ENCODE measurements at places on chromosomes 3 and 15.

- DNase-seq: no peak
Observed at GRCh38 chr3:195032106-195032759, 238.7 kb downstream of the XXYLT1 start.

DNA sequence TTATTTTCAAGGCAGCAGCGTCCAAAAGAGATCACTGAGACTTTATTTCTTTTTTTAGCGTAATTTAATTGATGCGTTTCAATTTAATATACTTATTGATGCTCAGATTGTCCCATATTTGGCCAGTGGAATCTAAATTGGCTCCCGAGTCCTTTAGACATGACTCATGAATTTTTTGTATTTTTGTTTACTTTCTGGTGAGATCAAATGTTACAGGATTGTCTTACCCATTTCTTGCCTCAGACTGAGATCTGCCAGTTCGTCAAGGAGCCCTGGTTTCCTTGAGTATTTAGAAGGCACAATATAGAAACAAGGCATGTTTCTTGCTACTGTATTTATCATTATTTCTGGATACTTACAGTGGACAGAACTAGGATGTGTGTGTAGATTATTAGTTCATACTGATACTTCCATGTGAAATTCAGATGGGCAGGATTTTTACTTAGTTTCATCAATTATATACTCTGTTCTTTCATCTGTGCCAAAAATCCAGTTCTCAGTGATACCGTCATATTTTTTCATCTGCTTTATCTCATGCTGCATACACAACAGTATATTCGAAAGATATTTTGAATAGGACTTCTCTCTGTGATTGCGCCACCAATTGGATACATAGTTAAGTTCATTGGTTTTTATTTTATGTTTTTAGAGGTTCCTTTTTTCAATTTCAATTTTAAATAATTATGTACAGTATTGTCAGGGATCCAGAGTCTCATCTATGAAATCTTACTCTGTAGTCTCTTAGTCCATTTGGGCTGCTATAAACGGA, 436.9 kb upstream of the C2CD4B start:
- DNase-seq: no peak

GRCh38 chr3:197482001-197482400, 73.8 kb downstream of the BDH1 start:
- peak; percentile 46 for DNase-seq

DNA sequence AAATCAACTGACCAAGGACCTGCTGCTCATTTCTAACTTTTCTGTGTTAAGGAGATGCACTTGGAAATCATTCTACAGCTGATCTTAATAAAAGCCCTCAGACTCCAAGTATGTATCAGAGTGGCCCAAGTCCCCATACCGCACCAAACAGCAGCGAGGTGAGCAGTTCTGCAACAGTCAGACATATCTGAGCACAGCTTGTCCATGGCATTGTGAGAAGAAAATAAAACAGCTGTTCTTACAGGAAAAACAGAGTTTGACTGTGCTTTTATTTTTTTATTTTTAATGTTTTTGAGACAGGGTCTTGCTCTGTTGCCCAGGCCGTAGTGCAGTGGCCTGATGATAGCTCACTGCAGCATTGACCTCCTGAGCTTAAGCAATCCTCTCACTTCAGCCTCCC, 131.8 kb downstream of the ADAMTS9 start:
- DNase-seq: no peak

DNA sequence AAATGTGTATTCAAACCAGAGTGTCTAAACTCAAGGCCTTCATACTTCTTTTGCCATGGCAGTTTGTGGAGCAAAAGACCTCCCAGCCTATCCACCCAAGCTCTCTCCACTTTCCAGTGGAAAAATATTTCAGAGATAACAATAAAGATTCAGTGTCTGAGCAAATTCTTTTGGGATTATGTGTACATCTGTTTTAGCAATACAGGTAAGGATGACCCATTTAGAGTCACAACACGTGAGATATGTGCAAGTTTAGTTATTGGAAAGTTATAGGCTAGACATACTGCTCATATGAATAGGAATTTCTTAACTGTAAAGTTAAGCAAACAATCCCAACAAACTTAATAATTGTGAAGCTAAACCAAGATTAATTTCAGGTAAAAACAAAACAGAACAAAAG, 174.5 kb upstream of the LRIG1 start:
- DNase-seq: no peak

GRCh38 chr3:177468331-177468730, 271.0 kb upstream of the TBL1XR1 start:
- no peak for DNase-seq

- DNase-seq: peak; percentile 80
Observed at GRCh38 chr3:137105277-137105977, 147.6 kb downstream of the IL20RB start.

DNA sequence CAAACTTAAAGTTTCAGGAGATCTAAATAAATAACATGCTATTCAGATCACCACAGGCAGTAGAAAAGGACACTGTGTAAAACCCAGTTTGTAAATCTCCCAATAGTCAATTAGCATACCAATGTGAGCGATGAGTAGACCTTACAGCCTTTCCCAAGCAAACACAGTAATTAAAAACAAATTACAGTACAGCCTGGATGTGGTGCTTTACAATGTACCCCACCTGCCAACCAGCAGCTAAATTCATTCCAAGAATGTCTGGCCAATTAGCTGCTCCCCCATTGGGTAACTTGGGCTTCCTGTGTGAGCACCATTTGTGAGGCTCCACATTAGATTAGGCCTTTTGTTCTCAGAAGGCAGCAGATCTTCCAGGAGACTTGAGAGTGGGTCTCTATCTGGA, 635.0 kb downstream of the TBL1XR1 start:
- peak; percentile 42 for DNase-seq

- no peak for DNase-seq
Observed at GRCh38 chr3:15936312-15936711, 138.5 kb upstream of the ANKRD28 start.

DNA sequence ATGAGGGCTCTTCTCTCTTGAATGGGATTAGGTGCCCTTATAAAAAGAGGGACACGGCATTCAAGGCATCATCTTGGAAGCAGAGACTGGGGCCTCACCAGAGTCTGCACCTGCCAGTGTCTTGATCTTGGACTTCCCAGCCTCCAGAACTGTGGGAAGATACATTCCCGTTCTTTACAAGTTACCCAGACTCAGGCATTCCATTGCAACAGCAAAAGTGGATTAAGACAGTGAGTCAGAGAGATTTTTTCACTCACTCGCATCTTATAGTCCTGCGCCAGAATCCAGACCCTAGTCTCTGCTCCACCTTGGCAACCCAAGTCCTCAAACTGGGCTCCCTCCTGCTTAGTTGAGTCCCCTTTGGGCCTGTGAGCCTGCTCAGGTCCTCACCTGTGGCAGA, 2.7 kb downstream of the LCTL start:
- no peak for DNase-seq

DNA sequence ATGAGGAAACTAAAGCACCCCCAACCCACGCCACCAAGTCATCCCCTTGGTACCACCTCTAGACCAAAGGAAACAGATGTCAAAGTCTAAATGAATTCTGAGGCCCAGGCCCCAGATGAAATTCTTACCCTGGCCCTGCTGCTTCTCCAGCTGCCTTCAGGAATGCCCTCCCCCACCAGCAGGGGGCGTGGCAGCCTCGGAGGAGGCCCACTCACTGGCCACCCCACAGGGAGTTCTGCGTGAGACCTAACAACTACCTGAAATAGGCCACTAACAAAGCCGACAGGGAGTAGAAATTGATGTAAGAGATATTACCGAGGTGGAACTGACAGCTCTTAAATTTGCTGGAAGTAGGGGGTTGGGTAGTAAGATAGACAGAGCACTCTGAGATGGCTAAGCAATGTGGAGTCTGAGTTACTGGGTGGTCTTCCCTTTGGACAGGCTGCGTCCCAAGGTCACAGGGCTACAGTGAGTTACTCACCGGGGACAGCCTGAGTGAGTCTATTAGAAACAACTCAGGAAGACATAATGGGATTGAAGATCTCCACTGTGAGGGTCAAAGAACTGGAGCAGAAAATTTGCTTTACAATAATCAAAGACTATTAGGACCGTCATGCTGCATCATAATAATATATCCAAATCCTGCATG, 240.7 kb downstream of the SHOX2 start:
- peak; percentile 25 for DNase-seq

GRCh38 chr3:94869059-94869547, 806.2 kb downstream of the NSUN3 start:
- no peak for DNase-seq

GRCh38 chr15:90956274-90957030, 1.8 kb downstream of the RCCD1 start:
- DNase-seq: peak; percentile 79

DNA sequence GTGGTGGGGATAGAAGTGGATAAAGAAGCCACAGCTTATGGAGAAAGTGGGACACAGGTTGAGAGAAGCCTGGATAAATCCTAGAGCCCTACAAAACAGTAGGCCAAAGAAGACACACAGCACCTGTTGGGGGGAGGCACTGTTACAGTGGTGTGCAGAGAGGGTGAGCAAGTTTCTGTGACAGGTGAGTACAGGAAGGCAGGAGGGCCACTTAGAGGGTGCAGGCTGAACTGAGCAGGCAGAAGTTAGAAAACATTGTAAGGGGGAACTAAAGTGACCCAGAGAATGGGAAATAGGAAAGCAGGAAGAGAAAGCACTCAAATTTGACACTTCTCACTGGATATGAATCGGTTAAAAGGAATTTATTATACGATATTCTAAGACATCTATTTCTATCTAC, 146.1 kb upstream of the TMCO5A start:
- no peak for DNase-seq

DNA sequence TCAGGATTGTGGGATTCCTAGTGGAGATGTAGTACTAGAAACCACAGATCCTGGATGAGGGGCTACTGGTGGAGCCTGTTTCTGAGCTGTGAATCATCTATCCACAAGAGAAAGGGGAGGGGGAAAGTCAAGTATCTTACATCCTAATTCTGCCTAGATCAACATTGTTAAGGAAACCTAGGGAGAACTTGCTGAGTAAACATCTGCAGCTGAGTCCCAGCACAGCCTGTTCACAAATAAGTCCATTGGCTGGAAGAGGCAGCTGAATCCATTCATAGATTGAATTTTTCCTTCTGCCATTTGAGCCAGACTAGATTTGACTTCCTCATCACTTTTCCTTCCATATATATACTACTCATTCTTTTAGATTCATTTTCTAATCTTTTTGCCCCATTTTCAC, 460.5 kb downstream of the TUSC7 start:
- DNase-seq: no peak

GRCh38 chr15:32781781-32782180, 64.0 kb downstream of the GREM1 start:
- DNase-seq: peak; percentile 15

- no peak for DNase-seq
Observed at GRCh38 chr3:63331520-63331919, 53.4 kb downstream of the SYNPR start.

- no peak for DNase-seq
Observed at GRCh38 chr15:40334941-40335795, 5.6 kb downstream of the CCDC9B start.

GRCh38 chr15:91873138-91873536, 19.6 kb downstream of the SLCO3A1 start:
- no peak for DNase-seq

GRCh38 chr3:130527426-130527825, 10.4 kb downstream of the COL6A6 start:
- DNase-seq: no peak

DNA sequence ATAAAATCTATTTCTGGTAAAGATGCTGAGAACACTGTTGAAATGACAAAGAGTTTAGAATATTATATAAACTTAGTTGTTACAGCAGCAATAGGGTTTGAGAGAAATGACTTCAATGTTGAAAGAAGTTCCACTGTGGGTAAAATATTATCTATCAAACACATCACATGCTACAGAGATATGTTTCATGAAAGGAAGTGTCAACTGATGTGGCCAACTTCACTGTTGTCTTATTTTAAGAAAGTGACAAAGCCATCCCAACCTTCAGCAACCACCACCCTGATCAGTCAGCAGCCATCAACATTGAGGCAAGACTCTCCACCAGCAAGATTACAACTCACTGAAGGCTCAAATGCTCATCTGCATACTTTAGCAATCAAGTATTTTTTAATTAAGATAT, 20.2 kb downstream of the TMEM39A start:
- DNase-seq: no peak

- no peak for DNase-seq
Observed at GRCh38 chr3:192902549-192902948, 15.1 kb downstream of the MB21D2 start.

DNA sequence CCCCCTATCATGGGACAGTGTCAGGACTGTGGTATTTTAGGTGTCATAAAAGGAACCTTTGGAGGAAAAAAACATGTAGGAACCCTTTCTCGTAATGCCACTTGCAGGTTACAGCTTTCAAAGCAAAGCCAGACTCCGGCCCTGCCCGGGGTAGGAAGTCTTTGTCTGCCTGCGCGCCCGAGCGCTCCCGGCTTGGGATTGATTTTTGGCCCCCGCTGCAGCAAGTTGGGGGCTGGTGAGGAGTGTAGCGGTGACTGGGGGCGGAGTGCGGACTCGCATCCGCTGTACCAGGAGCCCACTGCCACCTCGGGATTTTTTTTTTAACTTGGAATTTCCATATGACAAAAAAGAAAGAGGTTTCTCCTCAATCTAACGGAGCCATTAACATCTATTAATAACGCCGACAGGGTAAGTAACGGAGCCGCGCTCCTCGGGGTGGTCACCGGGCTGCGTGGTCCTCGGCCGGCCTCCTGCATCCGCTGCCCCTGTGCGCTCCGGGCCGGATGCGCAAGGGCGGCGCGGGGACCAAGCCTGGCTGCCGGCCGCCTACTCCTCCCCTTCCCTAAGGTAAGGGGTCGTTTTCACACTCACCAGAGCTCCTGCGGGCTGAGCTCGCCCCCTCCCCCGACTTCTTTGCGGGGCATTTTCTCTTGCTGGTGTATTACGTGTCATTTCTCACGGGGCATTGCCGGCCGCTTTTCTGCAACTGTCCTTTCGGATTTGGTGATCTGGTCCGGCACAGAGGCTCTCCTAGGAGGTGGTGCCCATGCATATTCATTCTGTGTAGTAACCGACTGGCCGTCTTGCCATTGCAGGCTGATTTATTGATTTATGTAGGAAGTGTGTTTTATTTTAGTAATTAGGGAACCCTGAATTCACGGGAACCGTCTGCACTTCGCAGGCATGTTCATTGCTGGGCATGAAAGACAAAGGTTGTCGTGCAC, 219.8 kb upstream of the TOPAZ1 start:
- DNase-seq: no peak

DNA sequence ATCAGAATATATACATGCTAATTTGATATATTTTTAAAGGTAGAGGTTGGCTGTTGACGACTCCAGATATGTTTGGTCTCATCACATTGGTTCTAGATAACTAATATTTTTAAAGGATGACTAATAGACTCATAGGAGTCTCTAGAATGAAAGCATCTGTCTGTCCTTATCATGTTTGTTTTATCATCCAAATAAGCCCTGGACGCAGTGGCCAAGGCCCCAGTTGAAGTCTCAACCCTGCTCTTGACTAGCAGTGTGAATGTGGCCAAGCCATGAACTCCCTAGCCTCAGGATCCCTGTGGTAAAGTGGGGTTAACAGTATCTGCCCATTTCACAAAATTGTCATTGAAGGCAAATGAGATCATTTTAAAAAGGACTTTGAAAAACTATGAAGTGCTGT, 53.6 kb downstream of the ABHD2 start:
- DNase-seq: no peak

GRCh38 chr3:66014651-66015050, 24.1 kb downstream of the MAGI1 start:
- DNase-seq: no peak

- DNase-seq: no peak
Observed at GRCh38 chr3:62253971-62254370, 119.4 kb downstream of the FEZF2 start.
